A172 (cell line): ENCODE measurements at places on chromosomes 2 and 18. TPM values are rescaled to one million over a fixed set of nuclear protein-coding genes. Genes with fewer than 3 reads are reported as not detected.

GRCh38 chr2:217223222-217223930, 363.5 kb upstream of the TNP1 start:
- DNase-seq = peak; percentile 97

- no peak for DNase-seq
Measured at GRCh38 chr2:160322320-160322719, 122.2 kb upstream of the ITGB6 start.

The PARD3B gene
- 3.7 and 5.4 TPM in 2 replicates for total RNA-seq

The CRACDL gene
- total RNA-seq = 0.79 and 3.1 TPM in 2 replicates

GRCh38 chr2:189179570-189179950, at the start of gene COL5A2:
COL5A2 (minus strand) TSS chr2:189179761; CDS start chr2:189179604, 157 bp downstream.
- peak; percentile 93 for DNase-seq

The NGEF gene
- 33.3 and 37.5 TPM in 2 replicates for total RNA-seq

- no peak for DNase-seq
Measured at GRCh38 chr2:239455436-239456203, 54.8 kb upstream of the HDAC4 start.

- no peak for DNase-seq
Measured at GRCh38 chr2:128631698-128632500, 313.2 kb upstream of the HS6ST1 start.

The TIMM21 gene
- 39.6 and 39.7 TPM in 2 replicates for total RNA-seq

The MYL12A gene
- 1,577 and 1,578 TPM in 2 replicates for total RNA-seq

DNA sequence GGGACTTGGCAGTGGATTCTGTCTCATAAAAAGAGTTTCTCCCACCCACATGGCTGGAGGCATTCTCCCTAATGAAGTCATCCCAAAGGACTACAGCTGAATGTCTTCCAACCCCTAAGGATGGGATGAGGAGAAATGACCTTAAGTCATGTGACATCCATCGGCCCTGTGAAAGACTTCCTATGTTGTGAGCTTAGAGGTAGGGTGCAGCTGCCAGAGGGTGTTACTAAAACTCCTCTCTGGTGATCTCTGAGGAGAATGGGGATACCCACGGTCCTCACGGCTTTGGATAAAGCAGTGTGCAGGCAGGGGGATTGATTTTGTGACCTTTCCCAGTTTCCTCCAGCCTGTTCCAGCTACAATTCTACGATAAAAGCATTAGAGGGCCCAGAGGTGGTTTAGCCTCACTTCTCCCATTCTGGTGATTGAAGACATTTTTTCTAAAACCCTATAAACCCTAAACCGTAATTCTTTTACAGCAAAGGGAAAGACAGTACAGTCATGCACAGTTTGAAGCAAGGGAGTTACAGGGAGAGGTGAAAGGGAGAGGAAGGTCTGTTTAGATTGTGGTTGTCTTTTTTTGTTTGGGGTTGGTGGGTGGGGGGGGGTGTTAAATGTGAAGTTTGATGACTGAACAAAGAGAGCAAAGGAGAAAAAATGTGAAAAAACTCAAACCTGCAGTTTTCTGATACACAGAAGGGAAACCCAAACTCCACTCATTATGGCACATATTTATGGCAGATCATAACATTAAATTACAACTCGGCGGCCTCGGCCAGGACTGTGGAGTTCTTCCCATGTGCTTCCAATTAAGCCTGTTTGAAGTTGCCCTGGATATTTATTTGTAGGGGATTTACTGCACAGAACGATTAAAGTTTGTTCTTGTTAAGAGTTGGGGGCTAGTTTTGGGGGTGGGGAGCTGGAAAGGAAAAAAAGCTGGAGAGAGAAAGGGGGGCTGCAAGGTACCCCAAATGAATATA, 26.6 kb upstream of the SLC14A2 start:
- DNase-seq = peak; percentile 5

DNA sequence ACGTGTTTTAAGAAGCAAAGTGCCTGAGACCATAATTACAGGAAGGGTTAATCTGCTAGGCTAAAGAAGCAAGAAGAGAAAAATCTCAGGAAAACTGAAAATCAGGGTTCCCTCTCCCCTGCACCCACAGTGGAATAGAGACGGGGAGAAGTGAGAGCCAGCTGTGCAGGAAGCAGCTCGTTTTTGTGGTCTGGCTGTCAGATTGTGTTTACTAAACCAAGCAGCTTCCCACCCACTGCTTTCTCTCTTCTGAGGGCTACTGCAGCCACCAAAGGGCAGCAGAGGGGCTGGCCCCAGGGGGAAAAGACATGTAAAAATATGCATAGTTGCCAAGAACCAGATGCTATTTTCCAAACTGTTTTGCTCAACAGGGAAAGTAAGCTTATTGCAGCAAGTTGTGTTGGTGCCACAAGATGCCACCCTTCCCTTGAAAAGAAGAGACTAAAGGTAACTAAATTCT, 72.6 kb upstream of the THUMPD2 start:
- peak; percentile 23 for DNase-seq

GRCh38 chr18:59268721-59269562, 4.3 kb downstream of the RAX start:
- DNase-seq = no peak
